ENCODE measurements at places on chromosomes 7 and 10.

GRCh38 chr10:86423739-86424138, 57.1 kb upstream of the GRID1 start:
- no peak for DNase-seq

GRCh38 chr7:24401628-24402593, 117.9 kb downstream of the NPY start:
- DNase-seq: no peak

DNA sequence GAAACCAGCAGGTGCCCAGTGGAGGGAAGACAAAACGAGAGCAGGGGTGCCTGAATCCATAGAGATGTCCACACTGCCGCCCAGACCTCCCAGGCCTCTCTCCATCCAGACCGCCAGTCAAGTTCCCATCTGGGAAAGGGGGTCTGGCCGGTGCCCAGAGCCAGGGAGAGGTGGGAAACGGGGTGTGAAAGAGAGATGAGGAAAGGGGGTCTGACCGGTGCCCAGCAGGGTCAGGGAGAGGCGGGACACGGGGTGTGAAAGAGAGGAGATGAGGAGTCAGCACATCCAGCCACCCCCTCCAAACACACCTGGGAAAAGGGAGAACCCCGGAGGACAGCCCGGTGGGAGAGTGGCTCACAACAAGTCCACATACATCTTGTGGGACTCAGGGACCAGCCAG, 185.8 kb downstream of the PTPRN2 start:
- no peak for DNase-seq

DNA sequence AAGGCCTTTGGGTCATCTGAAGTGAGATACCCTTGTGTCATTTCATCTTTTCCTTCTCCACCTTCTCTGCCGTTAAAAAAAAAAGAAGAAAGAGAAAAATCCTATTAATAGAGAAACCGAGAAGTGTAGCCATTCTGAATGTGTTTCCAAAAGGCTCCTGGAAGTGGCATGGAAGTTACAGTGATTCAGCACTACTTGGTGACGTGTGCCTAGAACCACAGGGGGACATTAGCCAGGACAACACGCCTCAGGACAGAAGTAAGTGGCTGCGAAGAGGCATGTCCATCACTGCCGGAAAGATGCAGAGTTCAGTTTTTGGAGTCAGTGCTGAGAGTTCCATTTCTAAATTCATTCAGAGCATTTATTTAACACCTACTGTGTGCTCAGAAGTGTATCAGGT, 6.3 kb downstream of the HTRA1 start:
- no peak for DNase-seq

DNA sequence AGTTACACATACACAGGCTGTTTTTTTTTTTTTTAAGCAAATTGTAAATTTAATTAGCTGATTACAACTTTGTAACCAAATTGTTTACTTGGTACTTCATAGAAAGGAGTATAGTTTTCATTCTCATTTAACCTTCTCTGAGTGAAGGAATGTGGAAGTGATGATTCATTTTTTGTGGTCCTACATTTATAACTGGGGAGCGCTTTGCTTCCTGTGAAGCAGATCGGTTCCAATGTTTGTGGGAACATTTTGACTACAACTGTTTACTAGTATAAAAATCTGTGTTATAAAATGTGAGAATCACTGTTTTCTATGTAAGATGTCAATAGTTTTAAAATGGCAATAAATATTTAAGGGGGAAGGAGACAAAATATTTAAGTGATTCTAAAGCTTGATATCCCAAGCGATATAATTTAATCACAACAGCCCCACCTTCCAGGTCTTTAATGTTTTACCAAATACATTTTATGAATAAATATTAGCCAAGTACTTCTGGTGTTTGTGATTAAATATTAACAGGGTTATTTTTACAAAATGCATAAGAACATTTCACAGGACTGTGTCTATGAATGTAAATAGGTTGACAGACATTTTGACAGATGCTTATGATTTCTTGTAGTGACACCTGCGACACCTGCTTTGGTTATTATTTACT, 57.1 kb downstream of the NXPH1 start:
- no peak for DNase-seq

- no peak for DNase-seq
These were observed 48.1 kb downstream of the SH2D4B start for GRCh38 chr10:80585812-80586211.

GRCh38 chr7:15832996-15833395, 146.5 kb upstream of the MEOX2 start:
- no peak for DNase-seq

GRCh38 chr7:33640741-33641140, 264.6 kb upstream of the BMPER start:
- DNase-seq: no peak

- peak; percentile 29 for DNase-seq
These were observed 357.1 kb upstream of the AOAH start for GRCh38 chr7:37081436-37081835.

- DNase-seq: no peak
These were observed 70.1 kb upstream of the RAB11FIP2 start for GRCh38 chr10:118116715-118117449.

- no peak for DNase-seq
These were observed 93.7 kb upstream of the NMT2 start for GRCh38 chr10:15262036-15262713.

- no peak for DNase-seq
These were observed 156.4 kb downstream of the PRPF18 start for GRCh38 chr10:13743101-13743693.

GRCh38 chr10:24947304-24948097, 4.9 kb downstream of the PRTFDC1 start:
- DNase-seq: peak; percentile 75

GRCh38 chr10:82538272-82538671, 663.3 kb downstream of the NRG3 start:
- DNase-seq: no peak

DNA sequence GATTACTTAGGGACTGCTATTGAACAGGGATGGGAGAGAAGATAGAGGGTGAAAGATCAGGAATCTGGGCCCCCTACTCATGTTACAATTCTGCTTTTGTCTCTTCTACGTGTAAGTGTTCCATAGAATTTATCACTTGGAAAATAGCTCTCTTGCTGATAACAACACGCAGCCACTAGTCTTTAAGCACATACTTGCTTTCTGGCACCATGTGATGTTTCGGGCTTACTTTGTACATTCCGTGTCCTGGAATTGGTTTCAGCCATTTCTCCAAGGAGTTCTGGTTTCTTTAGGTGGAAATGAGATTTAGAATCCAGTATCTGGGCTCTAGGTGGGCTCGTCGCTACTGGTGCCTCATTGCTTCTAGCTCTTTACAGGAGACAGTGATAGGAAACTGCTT, 59.7 kb downstream of the TFAM start:
- no peak for DNase-seq

DNA sequence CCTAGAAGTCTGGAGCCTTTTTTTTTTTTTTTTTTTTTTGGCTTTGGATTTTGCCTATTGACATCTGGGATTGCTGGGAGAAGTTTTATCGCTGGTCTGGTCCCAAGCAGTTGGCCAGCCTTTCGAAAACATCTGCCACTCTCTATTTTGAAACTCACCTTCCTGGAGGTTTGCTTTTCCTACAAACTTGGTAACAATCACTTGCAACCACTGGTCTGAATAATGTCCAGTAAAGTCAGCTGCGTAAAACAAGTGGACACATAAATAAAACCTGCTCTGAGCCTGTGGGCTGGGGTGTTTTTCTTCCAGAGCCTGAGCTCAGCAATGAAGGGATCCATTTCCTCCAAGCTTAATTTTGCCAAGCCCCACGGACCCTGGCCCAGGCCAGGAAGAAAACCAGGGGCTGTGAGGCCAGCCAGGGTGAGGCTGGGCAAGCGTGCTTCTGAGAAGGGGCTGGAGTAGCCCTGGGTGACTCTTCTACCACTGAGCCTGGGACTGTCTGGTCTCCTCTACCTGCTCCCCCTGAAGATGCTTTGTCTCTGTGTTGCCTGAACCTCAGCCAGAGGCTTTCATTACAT, 202.2 kb downstream of the GFRA1 start:
- no peak for DNase-seq

DNA sequence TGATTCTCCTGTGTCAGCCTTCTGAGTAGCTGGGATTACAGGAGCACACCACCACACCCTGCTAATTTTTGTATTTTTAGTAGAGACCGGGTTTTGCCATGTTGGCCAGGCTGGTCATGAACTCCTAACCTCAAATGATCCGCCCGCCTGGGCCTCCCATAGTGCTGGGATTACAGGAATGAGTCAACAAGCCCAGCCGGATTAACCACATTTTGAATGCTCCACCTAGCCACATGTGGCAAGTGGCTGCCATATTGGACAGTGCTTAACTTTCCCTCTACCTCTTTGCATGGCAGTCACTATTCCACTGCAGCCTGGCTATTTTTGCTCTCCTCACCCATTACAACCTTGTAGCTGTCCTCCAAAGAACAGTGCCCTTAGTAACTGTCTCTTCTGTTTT, 160.1 kb downstream of the GATA3 start:
- DNase-seq: no peak

DNA sequence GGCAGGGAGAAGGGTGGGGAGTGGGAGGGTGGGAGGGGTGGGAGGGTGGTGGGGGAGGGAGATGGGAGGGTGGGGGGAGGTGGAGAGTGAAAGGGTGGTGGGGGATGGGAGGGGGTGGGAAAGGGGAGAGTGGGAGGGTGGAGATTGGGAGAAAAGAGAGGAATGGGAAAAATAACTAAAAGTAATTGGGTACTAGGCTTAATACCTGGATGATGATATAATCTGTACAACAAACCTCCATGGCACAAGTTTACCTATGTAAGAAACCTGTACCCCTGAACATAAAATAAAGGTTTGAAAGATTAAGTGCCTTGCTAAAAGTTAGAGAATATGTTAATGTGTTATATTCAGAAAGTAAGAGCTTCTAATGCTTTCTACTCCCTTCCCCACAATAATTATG, 564.9 kb downstream of the CNTNAP2 start:
- no peak for DNase-seq

GRCh38 chr10:7209458-7209857, 201.4 kb downstream of the SFMBT2 start:
- DNase-seq: no peak

DNA sequence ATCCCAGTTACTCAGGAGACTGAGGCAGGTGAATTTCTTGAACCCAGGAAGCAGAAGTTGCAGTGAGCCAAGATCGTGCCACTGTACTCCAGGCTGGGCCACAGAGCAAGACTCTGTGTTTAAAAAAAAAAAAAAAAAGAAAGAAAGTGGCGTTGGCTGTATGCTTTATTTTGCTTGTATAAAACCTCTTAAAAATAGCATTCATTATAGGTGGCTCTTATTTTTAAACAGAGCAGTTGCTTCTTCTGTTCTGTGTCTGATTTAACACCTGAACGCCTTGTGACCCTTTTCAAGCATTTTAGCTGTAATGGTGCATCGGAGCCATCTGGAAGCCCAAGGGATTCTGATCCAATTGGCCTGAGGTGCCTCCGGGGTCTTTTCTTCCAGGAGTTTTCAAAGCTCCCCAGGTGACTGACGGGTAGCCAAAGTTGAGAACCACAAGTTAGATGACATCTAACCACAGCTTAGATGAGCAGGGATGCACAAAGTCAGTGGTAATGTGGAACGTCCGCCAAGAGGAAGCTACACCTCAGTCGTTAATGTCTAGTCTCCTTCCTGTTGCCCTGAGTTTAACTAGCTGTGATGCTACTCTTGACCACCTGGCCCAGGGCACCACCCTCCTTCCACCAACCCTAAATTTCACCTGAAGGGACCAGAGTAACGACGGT, 274.6 kb upstream of the KLF6 start:
- no peak for DNase-seq

DNA sequence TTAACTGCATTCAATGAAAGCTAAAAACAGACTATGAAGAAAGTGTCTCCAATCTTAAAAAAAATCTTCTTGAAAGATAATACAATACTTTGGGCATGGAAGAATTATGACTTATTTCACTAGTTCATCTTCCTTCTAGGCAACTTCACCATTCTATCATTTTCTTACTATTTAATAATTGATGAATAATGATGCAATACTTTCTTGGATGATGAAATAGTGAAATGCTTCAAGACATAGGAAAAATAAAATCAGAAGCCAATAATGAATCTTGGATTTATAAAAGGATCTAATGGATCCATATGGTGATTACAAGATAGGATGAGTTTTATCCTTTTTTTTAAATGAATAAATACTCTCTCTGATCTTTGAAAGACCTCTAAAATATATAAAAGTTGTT, 4.4 kb downstream of the DMBT1 start:
- no peak for DNase-seq

GRCh38 chr10:104293011-104293410, 24.0 kb downstream of the GSTO2 start:
- no peak for DNase-seq

- DNase-seq: no peak
These were observed 567.7 kb downstream of the ETV1 start for GRCh38 chr7:13421776-13422175.

- DNase-seq: no peak
These were observed 3.5 kb upstream of the HOGA1 start for GRCh38 chr10:97580421-97581367.

DNA sequence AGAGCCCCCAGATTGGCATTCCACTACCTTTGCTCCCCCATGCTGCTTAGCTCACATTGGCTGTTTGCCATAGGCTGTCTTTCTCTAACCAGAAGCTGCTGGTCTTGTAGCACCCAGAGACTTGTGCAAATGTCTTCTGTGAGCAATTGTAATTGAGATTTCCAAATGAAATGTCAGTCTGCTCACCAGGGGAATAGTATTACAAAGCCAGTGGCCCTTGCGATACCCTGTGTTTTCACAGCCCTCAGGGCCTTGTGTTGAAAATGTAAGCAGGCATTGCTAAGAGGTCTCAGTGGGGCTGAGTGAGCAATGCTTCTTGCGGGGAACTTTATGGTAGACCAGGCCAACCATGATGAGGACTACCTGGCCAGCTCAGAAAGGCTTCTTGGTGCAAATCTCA, 746.5 kb downstream of the LRMDA start:
- no peak for DNase-seq

- DNase-seq: no peak
These were observed 74.7 kb downstream of the CACNB2 start for GRCh38 chr10:18214691-18215563.

DNA sequence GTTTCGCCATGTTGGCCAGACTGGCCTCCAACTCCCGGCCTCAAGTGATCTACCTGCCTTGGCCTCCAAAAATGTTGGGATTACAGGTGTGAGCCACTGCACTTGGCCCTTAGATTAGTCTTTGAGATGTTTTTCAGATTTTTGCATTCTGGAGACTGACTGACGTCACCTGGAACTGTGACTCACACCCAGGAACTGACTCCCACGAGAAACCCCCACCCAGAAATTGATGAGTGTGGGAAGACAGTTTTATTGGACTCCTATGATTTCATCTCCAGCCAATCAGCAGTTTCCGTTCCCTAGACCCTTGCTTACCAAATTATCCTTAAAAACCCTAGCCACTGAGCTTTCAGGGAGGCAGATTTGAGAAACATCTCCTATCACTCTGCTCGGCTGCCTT, 867.3 kb downstream of the TYW1 start:
- DNase-seq: no peak
